ENCODE measurements at places on chromosomes 1 and 21. TPM values are rescaled to one million over a fixed set of nuclear protein-coding genes. Genes with fewer than 3 reads are reported as not detected.

The F3 gene
- 434 TPM for total RNA-seq

The RUNX3 gene
- not detected for total RNA-seq

The MNDA gene
- total RNA-seq, result not detected

The OR10Z1 gene
- total RNA-seq, result not detected

The IPP gene
- 25.4 TPM for total RNA-seq

The HTR1D gene
- total RNA-seq, result 17.1 TPM

The CD1B gene
- not detected for total RNA-seq

The S100A12 gene
- total RNA-seq, result not detected

The NBPF9 gene
- total RNA-seq, result 19.1 TPM

The KLHDC9 gene
- 5.6 TPM for total RNA-seq

The LCE3E gene
- total RNA-seq, result not detected

The LENEP gene
- total RNA-seq, result 1.2 TPM

The KCND3 gene
- not detected for total RNA-seq

The TPTE gene
- not detected for total RNA-seq

The WNT2B gene
- 1.1 TPM for total RNA-seq

The TMEM125 gene
- 55.6 TPM for total RNA-seq
